Suprapubic skin (tissue), 4 donors: ENCODE measurements at places on chromosomes 3 and 15. TPM values are rescaled to one million over a fixed set of nuclear protein-coding genes. Genes with fewer than 3 reads are reported as not detected.

GRCh38 chr3:126896968-126897367 lies 85.9 kb upstream of the PLXNA1 start:
- DNase-seq = no peak
- H3K27ac ChIP-seq = no peak overlapping the region
- H3K36me3 ChIP-seq = no peaks in the 10 kb centered on the region
- peaks cover 8% of the 10 kb centered on the region for H3K4me1 ChIP-seq
- no peak overlapping the region for H3K4me3 ChIP-seq
- no peaks in the 10 kb centered on the region for H3K27me3 ChIP-seq

DNA sequence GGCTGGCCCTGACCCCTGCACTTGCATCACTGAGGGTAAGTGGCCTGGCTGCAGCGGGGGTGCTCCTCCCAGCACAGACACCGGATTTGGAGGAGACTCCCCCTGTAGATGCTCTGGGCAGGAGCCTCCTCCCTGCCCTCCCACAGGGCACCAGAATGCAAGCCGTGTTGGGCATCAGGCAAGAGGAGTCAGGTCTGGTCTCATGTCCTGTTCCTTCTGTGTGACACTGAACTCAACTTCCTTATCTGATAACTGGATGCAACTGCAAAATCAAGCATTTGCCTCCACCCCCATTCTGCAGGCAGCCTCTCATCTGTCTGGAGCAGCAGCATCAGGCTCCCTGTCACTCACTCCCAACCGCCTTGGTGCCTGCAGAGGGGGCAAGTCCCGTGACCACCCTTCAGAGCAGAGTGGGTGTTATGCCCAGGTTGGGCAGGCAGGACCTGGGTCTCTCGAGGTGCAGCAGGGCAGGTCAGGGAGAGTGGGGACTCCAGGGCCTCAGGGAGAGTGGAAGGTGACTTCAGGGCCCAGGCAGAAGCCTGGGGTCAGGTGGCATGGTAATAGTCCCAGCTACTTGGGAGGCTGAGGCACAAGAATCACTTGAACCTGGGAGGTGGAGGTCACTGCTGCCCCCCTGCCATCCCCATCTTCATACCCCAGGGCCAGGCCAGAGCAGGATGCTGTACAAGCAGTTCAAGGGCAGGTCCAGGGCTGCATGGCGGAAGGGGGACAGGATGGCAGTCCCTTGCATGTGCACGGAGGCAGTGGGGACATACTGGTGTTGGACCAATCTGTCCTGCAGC lies 10.5 kb upstream of the RPL29 start:
- H3K4me3 ChIP-seq = no peak overlapping the region
- DNase-seq = no peak
- H3K27me3 ChIP-seq = no peaks in the 10 kb centered on the region
- H3K4me1 ChIP-seq = peaks cover 32% of the 10 kb centered on the region
- no peaks in the 10 kb centered on the region for H3K36me3 ChIP-seq

DNA sequence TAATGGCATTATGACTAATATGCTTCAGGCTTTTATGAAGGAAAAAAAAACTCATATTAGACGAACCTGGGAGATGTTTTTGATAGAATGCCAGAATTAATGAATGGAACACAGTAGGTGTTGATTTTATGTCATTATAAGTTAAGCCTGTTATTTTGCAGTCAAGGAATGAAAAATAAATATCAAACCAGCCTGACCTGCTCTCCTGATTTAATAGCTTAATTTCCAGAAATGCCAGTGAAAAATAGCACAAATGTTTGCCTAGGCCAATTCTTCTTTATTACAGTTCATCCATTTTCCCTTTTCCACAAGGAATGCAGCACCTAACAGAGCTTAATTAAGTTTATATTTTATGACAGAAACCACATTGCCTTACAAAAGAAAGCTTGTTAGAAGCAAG lies 292.0 kb downstream of the TBL1XR1 start:
- H3K4me1 ChIP-seq = peaks cover 6% of the 10 kb centered on the region
- no peak for DNase-seq
- no peaks in the 10 kb centered on the region for H3K27me3 ChIP-seq
- no peak overlapping the region for H3K4me3 ChIP-seq
- no peaks in the 10 kb centered on the region for H3K36me3 ChIP-seq

The SNX22 gene
- total RNA-seq = 0.64 TPM

DNA sequence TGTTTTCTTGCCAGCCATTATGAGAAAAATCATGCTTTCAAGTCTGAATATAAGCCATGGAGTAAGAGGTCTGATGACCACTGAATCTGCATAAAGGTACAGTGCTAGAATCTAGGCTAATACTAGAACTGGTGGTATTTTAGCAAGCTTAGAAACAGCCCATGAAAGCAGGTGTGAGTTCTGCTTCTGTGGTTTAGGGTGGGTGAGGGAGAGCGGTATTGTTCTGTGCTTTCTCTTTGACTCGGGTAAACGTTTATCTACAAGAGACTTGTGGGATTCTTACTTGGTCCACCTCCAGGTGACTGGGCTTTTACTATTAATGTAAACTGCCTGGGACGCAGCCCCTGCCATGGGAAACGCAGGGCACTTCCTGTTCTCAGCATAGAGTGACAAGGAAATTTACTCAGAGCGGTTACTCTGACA lies 55.2 kb downstream of the PGPEP1L start:
- no peak for DNase-seq
- H3K27me3 ChIP-seq = no peaks in the 10 kb centered on the region
- H3K27ac ChIP-seq = no peak overlapping the region
- H3K36me3 ChIP-seq = peaks cover 67% of the 10 kb centered on the region
- no peak overlapping the region for H3K4me3 ChIP-seq

The CAMK2N2 gene
- not detected for total RNA-seq

DNA sequence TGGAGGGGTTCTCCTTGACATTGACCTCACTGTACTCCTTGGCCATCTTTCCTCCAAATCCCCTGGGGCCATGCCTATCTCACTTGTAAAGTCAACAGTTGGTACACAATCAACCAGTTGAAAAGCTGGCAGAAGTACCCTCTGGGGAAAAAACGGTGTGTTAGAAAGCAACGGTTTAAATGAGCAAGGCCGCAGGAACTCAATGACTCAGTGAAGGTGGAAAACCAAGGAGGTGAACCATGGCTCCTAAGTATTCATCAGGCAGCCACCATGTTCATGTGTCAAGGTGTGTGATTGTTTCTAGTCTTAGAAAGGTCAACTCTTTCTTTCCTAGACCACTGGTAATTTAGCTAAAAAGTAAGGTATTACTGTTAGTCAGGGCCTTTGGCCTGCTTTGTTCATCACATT lies 130.9 kb upstream of the SATB1 start:
- H3K4me1 ChIP-seq = peaks cover 6% of the 10 kb centered on the region
- DNase-seq = no peak
- H3K27me3 ChIP-seq = no peaks in the 10 kb centered on the region
- no peaks in the 10 kb centered on the region for H3K36me3 ChIP-seq
- no peak overlapping the region for H3K27ac ChIP-seq

- DNase-seq = peak; percentile 20
- H3K27me3 ChIP-seq = no peaks in the 10 kb centered on the region
- peaks cover 56% of the 10 kb centered on the region for H3K4me1 ChIP-seq
- peak overlapping the region; percentile 78 for H3K27ac ChIP-seq
Observed at GRCh38 chr15:41936155-41936554, 36.2 kb downstream of the EHD4 start.

- H3K4me1 ChIP-seq = no peaks in the 10 kb centered on the region
- no peaks in the 10 kb centered on the region for H3K36me3 ChIP-seq
- H3K27me3 ChIP-seq = no peaks in the 10 kb centered on the region
- H3K4me3 ChIP-seq = no peak overlapping the region
- no peak overlapping the region for H3K27ac ChIP-seq
Observed at GRCh38 chr15:99082798-99083197, 22.1 kb upstream of the SYNM start.

- no peak overlapping the region for H3K4me3 ChIP-seq
- no peak overlapping the region for H3K27ac ChIP-seq
- H3K27me3 ChIP-seq = no peaks in the 10 kb centered on the region
- no peaks in the 10 kb centered on the region for H3K4me1 ChIP-seq
- DNase-seq = no peak
Observed at GRCh38 chr15:31513178-31513577, 186.5 kb downstream of the KLF13 start.

GRCh38 chr3:65751123-65751700 lies 287.5 kb downstream of the MAGI1 start:
- H3K36me3 ChIP-seq = no peaks in the 10 kb centered on the region
- no peaks in the 10 kb centered on the region for H3K27me3 ChIP-seq
- DNase-seq = no peak

DNA sequence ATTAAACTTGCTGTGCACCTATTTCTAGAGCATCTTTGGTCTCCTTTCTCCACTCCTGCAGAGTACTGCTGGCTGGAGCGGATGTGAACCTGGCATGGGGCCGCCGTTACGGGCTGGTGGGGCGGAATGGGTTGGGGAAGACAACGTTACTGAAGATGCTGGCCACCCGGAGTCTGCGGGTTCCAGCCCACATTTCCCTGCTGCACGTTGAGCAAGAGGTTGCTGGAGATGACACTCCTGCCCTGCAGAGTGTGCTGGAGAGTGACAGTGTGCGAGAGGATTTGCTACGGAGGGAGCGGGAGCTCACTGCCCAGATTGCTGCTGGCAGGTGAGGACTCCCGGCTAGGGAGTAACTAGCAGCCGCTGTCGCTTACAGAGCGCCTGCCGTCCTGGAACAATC lies 2.1 kb downstream of the ABCF3 start:
- no peak overlapping the region for H3K4me3 ChIP-seq
- no peak for DNase-seq
- H3K4me1 ChIP-seq = peaks cover 29% of the 10 kb centered on the region
- H3K27me3 ChIP-seq = no peaks in the 10 kb centered on the region

The MEGF11 gene
- total RNA-seq = 5.7 TPM

DNA sequence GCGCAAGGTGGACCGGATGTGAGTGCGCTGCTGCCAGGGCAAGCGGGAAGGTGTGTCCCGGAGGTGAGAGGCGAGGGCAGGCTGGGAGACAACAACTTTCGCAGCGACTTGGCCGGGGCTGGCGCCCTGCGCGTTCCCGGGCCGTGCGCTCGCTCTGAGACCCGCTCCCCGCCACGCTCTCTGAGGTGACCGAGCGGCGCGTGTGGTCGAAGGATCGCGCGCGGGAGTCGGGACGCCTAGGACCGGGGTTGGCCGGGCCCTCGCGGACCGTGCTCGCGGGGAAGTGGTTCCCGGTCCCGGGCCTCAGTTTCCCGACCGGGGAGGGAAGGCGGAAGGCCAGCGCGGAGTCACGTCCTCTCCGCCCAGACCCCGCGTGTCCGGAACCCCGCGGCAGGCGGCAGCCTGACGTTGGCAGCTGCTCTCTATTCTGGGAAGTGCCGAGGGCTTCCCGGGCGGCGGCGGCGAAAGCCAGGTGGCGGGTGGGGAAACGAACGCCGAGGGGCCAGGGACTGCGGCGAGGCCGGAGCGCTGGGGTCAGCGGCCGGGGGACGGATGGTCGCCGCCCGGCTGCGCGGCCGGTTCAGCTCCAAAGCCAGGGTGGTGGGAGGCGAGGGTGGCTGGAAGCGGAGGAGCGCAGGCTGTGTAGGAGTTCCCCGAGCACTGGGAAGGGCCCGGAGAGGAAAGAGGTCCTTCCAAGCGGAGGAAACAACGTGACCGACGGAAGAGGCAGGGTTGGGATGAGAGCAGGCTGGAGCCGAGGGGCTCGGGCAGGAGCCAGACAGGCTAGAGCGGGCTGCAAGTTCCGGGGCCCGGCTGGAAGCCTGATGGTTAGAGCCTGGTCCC lies 1.0 kb upstream of the IGF2BP2 start:
- DNase-seq = peak; percentile 69
- peaks cover 31% of the 10 kb centered on the region for H3K27me3 ChIP-seq
- peak overlapping the region; percentile 66 for H3K4me3 ChIP-seq

- DNase-seq = no peak
- H3K27me3 ChIP-seq = no peaks in the 10 kb centered on the region
- no peaks in the 10 kb centered on the region for H3K36me3 ChIP-seq
Observed at GRCh38 chr3:143207338-143207961, 87.9 kb downstream of the CHST2 start.

DNA sequence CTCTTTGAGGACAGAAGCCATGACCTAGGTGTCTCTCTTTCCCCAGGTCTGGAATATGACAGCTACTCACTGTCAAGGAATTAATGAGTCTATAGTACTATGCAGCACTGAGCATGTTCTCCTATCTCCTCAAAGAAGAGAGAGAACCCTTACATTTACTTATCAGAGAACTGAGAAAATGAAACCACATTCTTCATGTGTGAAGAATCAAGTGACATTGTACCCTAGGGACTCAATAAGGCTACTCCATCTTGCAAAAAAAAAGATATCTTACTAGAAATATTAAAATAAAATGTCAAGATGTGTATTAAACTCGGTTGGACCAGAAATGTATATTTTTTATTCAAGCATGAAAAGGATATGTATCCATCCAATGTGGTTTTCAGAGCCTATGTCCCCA lies 133.2 kb upstream of the COL8A1 start:
- H3K27ac ChIP-seq = no peak overlapping the region
- no peaks in the 10 kb centered on the region for H3K36me3 ChIP-seq
- H3K27me3 ChIP-seq = no peaks in the 10 kb centered on the region
- no peak for DNase-seq
- no peak overlapping the region for H3K4me3 ChIP-seq

DNA sequence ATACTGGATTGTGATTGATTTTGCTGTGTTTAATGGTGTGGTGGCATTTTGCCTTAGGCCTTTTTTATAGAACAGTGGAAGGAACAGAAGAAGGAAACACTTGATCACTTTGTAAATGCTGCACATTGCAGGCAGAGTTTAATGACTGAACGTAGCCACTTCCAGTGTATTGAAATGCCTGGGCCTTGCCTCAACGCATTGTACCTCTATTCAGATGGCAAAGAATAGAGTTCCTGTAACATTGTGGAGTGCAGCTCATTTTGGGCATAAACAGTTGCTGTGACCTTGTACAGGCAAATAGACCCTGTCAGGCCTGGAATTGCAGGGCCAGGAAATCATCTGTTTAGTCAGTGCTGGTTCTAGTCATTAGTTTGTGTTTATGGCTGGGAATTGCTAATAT lies 225.0 kb downstream of the EPHA3 start:
- DNase-seq = no peak
- H3K36me3 ChIP-seq = no peaks in the 10 kb centered on the region
- H3K4me3 ChIP-seq = no peak overlapping the region
- H3K27me3 ChIP-seq = no peaks in the 10 kb centered on the region
- no peak overlapping the region for H3K27ac ChIP-seq

The ACKR4 gene
- total RNA-seq = 2.4 TPM

DNA sequence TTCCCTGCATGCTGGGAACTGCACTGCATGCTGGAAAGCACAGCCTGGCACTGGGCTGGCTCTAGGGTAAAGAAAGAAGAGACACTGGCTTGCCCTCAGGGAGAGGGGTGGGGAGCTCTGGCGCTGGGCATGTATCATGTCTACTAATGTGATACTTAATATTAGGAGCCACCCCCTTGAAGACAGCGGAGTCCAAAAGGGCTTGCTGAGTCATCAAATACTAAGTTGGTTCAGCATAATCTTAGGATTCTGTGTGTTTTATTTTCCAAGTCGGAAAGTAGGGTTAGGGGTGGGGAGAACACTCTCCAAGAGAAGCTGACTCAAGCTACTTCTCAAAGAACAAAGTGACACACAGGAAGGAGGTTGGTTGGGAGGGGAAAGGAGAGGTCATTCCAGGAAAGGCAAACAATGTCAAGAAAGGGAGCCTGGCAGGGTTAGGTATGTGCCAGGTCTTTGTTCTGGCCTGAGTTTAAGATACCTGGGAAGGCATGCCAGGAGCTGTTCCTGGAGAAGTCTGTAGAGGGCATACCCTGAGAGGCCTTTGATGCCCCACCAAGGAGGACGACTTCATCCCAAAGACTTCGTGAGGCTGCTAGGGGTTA lies 237.8 kb upstream of the NR2E3 start:
- H3K4me3 ChIP-seq = no peak overlapping the region
- H3K36me3 ChIP-seq = no peaks in the 10 kb centered on the region
- no peak for DNase-seq
- H3K4me1 ChIP-seq = peaks cover 10% of the 10 kb centered on the region
- no peaks in the 10 kb centered on the region for H3K27me3 ChIP-seq

The COL8A1 gene
- total RNA-seq = 3.5 TPM

GRCh38 chr3:57948781-57949242 lies 59.4 kb upstream of the FLNB start:
- peak overlapping the region; percentile 2 for H3K27ac ChIP-seq
- no peaks in the 10 kb centered on the region for H3K27me3 ChIP-seq

The CNOT10 gene
- 23.6 TPM for total RNA-seq

The LRRN1 gene
- 4.9 TPM for total RNA-seq
